ENCODE measurements at places on chromosomes 11 and 22. TPM values are rescaled to one million over a fixed set of nuclear protein-coding genes. Genes with fewer than 3 reads are reported as not detected.

GRCh38 chr11:33996498-33997454 is 54.8 kb upstream of the CAPRIN1 start:
- peak; percentile 93 for DNase-seq

The MMP12 gene
- not detected for total RNA-seq

DNA sequence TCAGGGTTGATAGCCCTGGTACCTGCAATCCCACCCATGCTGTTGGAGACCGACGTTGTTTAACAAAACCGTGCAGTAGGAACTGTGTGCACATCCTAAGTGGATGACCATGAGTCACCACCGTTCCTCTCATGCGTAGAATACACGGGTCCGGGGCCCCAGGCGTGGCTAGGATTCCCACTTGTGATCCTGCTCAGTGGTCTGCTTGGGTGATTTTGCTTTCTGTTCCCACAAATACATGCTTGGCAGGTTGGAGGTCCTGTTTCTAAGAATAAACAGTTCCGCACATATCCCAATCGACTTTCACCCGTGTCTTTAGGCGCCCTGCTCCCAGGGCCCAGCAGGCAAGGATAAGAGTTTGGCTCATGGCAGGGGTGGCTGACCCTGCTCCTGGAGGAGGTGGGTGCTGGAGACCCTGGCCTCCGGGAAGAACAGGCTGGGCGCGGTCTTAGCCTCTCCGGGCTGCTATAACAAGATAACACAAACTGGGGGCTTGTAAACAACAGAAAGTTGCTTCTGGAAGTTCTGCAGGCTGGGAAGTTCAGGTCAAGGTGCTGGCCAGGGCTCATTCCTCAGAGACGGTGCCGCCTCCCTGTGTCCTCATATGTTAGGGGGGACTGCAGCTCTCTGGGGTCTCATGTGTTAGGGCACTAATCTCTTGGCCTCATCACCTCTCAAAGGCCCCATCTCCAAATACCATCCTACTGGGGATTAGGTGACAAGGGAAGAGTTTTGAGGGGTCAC is 1028.3 kb downstream of the BRD1 start:
- DNase-seq, result no peak

DNA sequence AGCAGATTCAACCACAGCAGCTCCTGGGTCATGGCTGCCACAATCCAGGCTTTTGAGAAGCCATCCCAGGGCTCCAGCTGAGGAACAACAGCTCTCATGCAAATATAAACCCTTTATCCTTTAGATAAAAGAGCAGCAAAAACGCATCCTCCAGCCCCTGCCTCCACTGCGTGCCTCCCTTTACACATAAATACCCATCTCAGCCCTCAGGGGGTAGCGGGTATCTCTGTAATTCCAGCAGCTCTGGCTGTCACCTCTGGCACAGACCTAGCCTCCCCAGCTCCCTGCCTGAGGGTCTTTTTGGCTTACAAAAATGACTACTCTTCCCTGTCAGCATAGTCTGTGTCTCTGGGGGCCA is 21.6 kb downstream of the LMO1 start:
- no peak for DNase-seq

The POU2AF3 gene
- total RNA-seq, result 0.37 TPM

GRCh38 chr11:1295591-1295990 is 13.8 kb downstream of the TOLLIP start:
- no peak for DNase-seq
